CD4-positive, alpha-beta T cell treated with Interleukin-2 at 100 ng/mL for 4 hours (primary cell): ENCODE measurements at places on chromosomes 2 and 18.

DNA sequence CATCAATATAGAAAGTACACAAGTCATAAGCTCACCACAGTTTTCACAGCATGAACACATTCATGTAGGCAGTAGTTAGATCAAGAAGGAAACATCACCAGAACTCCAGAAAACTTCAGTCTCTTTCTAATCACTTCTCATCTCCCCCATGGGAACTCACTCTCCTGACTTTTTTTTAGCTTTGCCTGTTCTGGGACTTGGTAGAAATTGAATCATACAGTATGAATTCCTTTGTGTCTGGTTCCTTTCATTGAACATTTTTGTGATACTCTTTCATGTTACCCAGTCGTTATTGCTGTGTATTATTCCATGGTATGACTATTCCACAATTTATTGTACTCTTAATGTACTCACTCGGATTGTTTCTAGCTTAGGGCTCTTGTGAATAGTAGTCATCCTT is 160.2 kb downstream of the TAF4B start:
- DNase-seq: no peak

- no peak for DNase-seq
Measured at GRCh38 chr2:42284019-42284418, 77.0 kb downstream of the COX7A2L start.

GRCh38 chr2:18123577-18123976 is 245.1 kb downstream of the KCNS3 start:
- no peak for DNase-seq

- no peak for DNase-seq
Measured at GRCh38 chr2:112813280-112813966, 23.2 kb downstream of the IL1B start.

DNA sequence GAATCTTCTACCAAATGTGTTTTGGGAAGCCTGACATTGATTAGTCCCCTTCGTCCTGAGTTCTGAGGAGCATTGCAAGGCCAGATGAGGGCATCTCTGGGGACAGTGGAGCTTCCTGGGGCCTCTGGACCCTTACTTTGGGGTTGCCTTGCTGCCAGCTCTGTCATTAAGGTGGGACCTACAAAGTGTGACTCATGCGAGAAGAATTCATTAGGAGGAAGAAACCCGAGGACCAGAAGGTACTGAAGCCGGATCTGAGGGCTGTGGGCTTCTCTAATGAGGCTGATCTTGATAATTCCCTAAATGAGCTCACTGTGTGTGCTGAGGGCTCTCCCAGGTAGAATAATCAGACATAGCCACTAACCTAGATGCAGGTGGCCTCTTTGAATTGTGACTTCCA is 695 bp upstream of the SCYGR2 start:
- DNase-seq: no peak
